ENCODE measurements at places on chromosomes 7 and 10.
A peak's percentile ranks its signal among the peaks of the same experiment; 100 is the strongest.

- DNase-seq = no peak
Measured at GRCh38 chr10:22837351-22837750, 90.5 kb upstream of the ARMC3 start.

DNA sequence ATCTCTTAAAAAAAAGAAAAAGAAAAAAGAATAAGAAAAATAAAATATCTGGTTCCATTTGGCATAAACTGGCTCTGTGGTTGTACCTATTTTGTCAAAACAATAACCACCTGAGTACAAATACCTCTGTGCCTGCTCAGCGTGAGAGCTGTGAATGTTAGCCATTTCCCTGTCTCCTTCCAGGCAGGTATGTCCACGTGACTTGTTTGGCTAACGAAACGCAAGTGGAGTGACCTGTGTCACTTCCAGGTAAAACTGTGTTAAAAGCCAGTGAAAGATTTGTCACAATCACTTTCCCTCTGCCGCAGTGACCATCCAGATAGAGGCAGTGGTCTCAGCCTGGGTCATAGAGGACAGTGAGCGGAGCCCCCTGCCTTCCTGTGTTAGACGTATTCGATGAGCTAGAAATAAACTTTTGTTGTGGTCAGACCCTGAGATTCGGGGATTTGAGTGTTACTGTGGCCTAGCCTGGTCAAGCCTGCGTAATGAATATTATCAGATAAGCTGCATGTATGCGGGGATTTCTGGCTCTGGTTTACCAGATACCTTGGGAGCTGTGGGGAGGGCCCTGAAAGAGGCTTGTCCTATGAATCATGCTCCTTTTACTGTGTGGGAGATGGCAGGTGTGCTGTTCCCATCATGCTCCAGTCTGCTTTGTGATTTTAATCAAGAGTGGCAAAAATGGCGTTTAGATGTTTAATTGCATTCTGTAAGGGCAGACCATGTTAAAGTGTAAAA is 3.8 kb downstream of the PTER start:
- DNase-seq = peak; percentile 45

DNA sequence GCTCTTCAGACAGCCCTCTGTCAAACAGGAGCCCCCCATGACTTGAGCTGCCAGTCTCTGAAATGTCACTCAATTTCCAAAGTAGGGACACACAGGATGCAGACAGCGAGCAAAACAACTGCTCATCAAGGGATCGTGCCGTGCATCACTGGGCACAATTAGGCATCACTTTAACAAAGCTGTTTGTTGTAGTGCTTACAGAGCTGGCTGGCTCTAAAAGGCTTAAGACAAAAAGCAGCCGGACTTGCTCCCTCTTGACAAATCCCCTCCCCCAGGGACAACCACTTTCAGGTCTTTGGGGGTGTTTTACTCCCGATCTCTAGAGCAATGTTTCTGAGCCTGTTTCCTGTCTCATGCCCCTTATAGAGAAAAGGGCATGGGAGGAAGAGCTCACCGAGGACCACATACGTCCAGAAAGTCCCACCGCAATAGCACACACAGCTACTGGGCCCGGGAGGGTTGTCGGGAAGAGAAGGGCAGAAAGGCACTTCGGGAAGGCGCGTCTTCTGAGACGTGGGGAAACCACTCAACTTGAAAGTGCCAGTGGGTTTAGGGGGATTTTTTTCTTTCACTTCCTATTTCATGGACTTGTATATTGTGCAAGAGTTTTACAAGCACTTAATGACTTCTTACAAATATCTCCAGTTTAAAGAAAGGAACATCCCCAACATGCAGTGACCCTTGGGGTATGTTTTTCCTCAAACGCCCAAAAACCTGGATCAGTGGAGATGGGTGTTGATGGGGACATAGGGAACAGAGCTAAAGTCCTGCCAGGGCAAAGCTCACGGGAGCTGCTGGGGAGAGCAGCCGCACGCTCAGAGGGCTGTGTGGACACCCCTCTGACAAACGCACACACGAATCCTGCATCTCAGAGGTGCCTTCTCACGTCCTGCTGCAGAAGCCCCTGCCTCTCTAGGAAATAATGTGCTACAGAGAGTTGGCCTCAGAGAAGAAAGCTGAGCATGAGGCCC is 27.1 kb downstream of the LRRC20 start:
- no peak for DNase-seq

GRCh38 chr7:20383351-20383750 is 52.7 kb downstream of the ITGB8 start:
- no peak for DNase-seq

DNA sequence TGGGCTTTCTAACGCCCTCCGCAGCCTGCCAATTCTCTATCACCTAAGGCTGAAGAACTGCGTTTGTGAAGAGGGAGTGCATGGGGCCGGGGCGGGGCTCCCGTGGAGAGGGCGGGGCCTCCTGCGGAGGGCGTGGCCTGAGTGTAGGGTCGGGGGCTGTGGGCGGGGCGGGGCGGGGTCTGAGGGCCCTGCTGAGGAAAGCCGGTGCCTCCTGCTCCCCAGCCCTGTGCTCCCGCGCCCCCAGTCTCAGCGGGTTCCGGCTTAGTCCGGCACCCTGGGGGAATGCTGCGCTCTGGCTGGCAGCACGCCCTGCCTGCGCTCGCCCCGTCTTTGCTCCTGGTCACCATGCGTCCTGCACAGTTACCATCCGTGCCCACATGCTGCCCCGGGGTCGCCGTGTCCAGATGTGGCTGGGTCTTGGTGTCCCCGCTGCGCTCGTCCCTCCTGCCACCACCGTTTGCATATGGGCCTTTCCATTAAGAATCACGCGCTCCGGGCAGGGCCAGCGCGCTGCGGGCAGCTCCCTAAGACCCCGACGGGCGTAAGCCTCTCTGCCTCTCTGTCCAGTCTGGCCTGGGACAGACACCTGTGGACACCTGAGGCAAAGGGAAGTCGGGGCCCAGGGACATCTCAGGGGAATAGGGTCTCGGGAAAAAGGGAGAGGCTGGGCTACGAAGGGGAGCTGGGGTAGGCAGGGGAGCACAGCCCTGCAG is 144.0 kb upstream of the RET start:
- peak; percentile 10 for DNase-seq

GRCh38 chr10:76229341-76229740 is 797.9 kb downstream of the LRMDA start:
- no peak for DNase-seq

GRCh38 chr7:141074162-141074991 is 513 bp downstream of the TMEM178B start:
- peak; percentile 33 for DNase-seq

All from NCI-H774 (cell line).